ENCODE measurements at places on chromosomes 4 and X.

GRCh38 chr4:139901531-139902320 lies 236.1 kb downstream of the MGST2 start:
- DNase-seq = no peak

DNA sequence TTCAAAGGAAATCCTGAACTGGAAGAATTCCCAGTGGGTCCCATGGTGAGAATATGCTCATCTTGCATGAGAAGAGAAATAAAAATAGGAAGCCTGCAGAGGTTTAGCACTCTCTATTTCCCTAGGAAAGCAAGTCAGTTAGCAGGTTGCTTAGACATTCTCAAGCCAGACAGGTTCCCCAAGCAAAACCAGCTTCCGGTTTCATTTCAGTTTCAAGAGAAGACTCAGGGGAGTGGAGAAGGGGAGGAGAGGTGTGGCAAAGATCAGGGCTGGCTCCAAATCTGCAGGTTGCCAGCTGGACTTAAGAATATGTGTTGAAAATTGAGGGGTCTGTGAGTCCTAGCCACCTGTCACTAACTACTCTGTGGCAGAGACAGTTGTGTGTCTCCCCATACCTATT lies 107.5 kb downstream of the CLNK start:
- DNase-seq = no peak

DNA sequence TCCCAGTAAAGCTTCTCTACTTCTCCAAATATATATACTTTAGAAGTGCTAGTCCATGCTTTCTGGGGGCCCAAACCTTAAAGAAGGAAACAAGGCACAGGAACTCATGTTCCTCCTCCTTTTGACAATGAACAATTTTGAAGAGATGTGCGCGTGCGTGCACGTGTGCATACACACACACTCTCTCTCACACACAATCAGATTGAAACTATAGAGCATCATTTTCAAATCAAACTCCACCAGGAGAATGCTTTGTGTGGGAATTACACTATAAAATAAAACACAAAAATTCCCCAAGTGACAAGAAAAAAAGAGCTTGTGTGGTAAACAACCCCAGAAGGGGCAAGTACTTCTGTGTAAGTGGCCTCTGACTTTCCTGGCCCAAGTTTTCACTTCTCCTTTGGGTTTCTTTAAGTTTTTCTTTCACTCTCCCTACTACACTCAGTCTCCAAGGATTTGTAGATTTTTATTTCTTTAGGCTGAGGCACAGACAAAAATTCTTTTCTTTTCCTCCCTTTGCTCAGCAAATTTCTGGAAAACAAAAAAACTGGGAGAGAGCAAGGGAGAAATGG lies 46.6 kb upstream of the SHISA3 start:
- DNase-seq = no peak

- DNase-seq = no peak
Observed at GRCh38 chr4:89868276-89868675, 26.4 kb upstream of the MMRN1 start.

GRCh38 chr4:167003326-167003725 lies 231.0 kb downstream of the SPOCK3 start:
- no peak for DNase-seq

DNA sequence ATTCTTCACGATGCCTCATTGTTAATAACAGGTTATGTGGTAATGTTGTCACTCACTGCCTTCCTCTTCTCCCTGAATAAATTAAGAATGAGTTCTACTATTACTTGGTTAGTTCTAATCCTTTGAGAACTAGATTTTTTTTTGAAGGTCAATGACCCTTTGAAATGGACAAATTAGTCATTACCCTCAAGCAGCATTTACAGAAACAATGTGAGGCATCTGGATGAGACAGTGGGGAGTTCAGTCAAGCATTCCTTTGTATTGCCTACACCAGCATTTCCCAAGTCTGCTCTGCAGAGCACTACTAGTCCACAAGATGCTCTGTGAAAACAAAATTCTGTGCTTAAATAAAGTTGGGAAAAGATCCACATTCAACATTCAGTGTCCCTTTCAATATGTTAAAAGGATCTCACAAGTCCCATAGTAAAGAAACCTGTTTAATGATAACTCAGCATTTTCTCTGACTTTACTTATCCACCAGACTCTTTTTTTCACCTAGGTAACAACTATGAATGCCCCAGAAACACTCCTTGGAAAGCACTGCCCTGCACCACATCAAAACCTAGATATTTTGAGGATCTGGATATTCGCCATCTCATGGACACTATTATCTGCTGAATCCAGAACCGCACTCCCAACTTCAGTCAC lies 60.6 kb downstream of the CHRDL1 start:
- DNase-seq = peak; percentile 69

DNA sequence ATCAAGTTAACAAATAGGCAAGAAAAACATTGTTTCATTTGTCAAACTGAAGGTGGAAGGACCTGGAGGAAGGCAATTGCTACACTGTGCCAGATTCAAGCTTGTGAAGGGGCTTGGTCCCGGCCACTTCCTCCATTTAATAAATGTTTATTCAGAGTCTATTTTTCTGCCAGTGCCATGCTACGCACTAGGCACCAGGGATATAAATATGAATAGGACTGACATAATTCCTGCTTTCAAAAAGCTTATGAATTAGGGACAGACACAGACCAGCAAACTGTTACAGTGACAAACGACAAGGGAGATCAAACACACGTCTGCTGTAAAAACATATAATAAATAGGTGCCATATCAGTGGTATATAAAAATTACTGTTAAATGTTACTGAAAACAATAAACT lies 571 bp downstream of the TLR6 start:
- no peak for DNase-seq

- DNase-seq = no peak
Observed at GRCh38 chr4:29309050-29309449, 1411.1 kb upstream of the PCDH7 start.

DNA sequence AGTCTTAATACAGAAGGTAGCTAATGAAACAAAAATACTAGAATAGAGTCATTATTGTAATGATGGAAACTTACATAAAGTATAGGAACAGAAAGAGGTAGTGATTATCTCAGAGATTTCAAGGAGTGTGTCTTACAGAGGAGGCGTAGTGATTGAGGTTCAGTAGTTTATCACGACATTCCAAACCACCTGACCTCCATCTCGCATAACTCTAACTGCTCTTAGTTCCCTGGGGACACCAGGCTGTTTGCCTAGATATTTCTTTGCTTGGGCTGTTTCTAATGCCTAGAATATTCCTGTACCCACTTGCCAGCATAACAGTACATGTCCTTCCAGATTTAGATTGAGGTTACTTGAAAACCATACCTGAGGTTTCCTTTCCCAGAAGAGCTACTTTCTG lies 29.1 kb downstream of the STAG2 start:
- no peak for DNase-seq

DNA sequence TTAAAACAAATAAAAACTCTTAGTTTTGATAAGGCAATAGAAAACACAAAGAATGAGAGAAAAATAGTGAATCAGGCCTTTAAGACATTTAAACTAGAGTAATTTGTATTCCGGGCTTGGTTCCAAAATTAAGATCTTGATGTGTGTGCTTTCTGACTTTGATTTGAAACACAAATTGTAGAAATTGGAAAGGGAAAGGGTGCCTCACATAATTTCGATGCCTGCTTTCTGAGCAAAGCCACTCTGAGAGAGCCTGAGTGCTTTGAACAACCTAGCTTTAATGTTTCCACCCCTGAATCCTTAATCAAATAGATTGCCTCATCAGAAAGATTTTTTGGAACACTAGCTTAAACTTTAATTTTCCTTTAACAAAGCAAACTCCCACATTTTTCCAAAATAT lies 666.8 kb downstream of the PCDH18 start:
- DNase-seq = no peak

DNA sequence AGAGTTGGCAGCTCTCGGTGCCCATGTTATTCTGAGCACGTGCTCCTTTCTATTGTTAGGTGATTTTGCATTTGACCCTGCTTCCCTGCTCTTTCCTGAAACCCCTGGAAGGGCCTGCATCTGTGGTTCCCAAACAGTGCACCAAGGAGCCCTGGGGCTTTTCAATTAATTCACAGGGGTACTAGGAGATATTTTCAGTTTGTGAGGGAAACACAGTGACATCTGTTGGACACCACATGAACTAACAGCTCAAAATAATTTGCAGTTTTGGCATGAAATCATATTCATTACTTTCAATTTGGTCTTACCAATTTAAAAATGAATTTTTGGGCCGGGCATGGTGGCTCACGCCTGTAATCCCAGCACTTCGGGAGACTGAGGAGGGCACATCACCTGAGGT lies 156.6 kb downstream of the GATB start:
- DNase-seq = no peak

DNA sequence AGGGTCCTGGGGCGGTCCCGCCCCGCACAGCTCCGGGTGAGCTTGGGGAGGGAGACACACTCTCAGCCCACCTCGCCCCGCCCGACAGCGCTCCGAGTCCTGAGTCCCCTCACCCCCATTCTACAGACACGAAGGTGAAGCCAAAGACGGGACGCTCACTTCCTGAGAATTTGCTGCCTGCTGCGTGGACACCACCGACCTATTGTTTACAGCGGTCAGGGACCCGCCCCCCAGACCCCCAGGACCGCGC lies 796 bp upstream of the ZNF141 start:
- no peak for DNase-seq

GRCh38 chr4:10354746-10355145 lies 102.5 kb downstream of the ZNF518B start:
- no peak for DNase-seq

GRCh38 chr4:59728496-59728895 lies 1471.6 kb upstream of the ADGRL3 start:
- no peak for DNase-seq

DNA sequence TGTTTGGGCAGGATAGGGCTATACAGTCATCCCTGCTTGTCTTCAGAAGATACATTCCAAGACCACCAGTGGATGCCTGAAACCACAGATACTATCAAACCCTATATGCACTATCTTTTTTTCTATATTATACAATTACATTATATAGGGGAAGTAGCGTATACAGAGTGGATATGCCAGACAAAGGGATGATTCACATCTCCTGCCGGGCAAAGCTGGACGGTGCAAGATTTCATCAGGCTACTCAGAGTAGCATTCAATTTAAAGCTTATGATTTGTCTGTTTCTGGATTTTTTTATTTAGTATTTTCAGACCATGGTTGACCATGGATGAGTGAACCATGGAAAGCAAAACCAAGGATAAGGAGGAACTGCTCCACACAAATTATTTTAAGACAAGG lies 7.0 kb upstream of the AMTN start:
- DNase-seq = no peak
